ENCODE measurements at places on chromosomes 7 and 10.
A peak's percentile ranks its signal among the peaks of the same experiment; 100 is the strongest.

DNA sequence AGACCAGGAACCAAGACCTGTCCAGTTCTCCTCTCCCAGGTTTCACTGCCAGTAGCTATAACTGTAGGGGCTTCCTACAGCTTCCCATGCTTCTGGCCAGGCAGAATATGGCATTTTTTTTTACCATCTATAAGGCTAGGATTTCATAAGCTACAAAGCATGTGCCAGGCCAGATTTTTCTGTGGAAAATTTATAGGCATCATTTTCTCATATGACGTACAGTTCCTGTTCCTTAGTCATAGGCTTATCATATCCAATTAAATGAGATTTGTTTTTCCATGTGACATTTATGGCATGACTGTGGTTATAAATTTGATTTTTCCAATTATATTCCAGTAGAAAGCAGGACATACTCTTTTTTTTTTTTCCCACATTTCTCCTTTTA, 208.6 kb upstream of the NPY start:
- no peak for DNase-seq

- peak; percentile 79 for DNase-seq
Measured at GRCh38 chr10:34811968-34812514, 3.1 kb downstream of the PARD3 start.

- DNase-seq: no peak
Measured at GRCh38 chr7:73906874-73907273, 45.9 kb downstream of the TMEM270 start.

DNA sequence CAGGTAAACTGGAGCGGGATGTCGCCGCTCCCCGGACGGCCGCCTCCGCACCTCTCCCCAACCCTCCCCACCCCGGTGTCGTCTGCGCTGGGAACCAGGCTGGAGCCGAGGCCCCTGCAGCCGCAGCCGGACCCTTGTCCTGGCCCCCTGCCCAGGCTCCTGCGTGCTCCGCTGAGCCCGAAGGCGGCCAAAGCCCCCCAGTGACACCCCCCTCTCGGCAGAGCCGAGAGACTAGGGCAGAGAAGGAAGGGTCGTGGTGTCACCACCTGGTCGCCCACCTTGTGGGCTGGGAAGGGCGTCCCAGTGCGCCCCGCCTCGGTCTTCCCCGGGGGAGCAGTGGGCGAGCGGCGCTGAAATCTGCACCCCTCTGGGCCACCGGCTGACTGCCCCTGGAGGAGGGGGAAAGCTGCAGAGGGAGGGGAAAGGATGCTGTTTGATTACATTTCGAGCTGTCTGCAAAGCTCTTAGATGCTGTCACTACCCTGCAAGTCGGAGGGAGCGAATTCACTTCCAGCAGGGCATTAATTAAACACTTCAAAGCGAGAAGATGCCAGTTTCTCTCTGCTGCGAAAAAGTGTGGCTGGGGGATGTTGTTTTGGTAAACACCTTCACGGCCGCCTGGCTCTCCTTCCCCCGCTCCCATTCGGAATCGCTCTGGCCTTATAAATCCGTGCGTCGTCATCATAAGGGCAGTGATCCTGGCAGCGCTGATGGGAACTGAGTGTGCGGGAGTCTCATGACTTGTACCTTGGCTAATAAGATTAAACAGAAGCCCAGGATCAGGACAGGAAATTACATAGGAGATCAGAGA, 622 bp downstream of the DYNC1I1 start:
- DNase-seq: peak; percentile 4

- DNase-seq: no peak
Measured at GRCh38 chr10:86863484-86863842, 94.0 kb downstream of the MMRN2 start.

DNA sequence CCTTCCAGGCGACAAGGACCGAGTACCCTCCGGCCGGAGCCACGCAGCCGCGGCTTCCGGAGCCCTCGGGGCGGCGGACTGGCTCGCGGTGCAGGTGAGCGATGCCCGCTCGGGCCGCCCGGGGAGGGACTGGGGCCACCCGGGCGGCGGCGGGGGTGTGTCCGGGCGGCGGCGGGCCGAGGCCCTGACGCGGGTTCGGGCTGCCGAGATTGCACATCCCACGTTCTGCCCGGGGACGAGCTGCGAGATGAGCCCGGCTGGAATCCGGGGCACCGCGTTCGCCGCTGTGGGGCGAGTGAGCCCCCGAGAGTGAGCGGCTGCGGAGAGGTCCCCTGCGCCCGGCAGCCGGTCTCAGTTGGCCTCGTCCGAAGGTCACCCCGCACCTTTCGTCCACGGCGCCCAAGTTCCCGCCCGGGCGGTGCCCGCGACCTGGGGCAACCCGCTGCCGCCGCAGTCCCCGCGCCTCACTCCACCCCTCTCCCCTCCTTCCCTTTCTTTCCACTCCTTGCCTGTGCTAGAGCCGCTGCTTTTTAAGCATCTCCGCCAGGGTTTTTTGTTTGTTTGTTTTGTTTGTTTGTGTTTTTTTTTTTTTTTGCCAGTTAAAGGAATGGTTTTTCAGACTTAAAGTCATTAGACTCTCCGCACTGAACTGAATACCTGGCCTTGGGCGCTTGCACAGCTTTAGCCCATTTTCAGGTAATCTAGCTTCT, 515 bp downstream of the RALA start:
- no peak for DNase-seq

DNA sequence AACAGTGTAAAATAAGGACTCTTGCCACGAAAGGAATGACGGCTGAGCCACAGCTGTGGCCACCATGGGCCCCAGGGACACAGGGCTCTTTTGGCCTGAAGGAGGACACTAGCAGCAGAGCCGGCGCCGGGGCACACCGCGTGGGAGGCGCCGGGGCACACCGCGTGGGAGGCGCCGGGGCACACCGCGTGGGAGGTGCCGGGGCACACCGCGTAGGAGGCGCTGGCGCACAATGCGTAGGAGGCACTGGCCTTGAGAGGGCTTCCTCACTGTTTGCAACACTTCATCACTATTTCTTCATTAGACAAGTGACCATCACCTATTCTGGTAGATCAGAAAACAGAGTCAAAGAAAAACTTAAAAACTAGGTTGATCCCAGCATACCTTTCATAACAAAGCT, 23.4 kb downstream of the ESYT2 start:
- no peak for DNase-seq

DNA sequence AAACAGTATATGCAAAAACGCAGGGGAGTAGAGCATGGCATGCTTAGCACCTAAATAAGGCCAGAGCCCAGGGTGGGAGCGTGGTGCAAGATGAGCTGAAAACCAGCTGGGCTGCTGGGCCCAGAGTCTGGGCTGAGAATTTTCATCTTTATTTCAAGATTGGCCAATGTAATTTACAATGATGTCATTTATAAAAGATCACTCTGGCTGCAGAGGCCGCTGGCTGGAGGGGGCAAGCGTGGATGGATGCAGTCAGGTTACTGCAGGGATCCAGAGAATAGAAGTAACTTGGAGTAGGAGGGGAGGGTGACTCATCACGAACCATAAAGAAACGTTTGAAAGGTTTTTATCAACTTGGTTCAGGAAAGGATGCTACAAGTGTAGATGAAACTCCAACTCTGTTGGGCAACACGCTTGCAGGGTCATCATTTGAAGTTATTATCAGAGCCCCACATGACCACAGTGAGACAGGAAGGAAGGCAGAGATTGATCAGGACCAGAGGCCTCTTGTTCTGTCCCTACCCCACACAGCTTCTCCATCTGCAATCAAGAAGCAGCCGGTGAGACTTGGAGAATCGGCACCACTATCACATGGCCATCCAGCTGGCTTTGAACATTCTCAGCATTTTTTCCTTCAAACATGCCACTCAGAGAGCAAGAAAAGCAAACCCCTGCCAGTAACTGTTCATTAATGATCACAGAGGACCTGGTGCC, 49.2 kb downstream of the ODAD2 start:
- DNase-seq: peak; percentile 12

DNA sequence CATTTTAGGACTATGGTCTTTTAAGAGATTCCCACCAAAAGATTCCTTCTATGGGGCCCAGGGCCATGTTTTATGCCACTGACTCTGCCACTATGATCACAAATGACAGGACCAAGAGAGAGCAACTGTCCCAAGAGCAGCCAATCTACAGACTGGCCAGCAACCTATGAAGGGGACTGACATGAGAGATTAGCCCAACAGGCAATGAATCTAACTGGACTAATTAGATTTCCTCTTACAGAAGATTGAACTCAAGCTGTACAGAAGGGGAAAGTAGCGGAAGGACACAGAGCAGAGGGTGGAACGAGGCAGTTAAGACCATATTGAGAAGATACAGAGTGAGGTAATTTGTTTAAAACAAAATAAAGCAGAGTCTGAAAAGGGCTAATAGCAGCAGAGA, 25.8 kb downstream of the ZNF800 start:
- no peak for DNase-seq

DNA sequence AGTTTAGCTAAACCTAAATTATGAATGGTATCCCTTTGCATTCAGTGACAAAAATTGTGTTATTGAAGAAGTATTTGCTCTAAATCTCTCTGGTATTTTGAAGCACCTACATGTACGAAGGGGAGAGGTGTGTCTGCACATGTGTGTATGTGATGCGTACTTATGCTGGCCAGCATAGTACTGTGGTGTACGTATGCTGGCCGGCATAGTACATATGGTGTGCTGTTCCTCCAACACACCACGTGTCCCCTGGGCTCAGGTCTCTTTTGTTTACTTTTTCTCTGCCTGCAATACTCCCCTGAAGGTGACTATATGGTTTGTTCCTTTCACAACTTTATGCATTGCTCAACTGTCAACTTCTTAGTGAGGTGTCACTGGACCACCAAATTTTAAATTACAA, 360.3 kb downstream of the CRPPA start:
- DNase-seq: no peak

GRCh38 chr10:50510517-50511473, 113.0 kb downstream of the SGMS1 start:
- DNase-seq: no peak

DNA sequence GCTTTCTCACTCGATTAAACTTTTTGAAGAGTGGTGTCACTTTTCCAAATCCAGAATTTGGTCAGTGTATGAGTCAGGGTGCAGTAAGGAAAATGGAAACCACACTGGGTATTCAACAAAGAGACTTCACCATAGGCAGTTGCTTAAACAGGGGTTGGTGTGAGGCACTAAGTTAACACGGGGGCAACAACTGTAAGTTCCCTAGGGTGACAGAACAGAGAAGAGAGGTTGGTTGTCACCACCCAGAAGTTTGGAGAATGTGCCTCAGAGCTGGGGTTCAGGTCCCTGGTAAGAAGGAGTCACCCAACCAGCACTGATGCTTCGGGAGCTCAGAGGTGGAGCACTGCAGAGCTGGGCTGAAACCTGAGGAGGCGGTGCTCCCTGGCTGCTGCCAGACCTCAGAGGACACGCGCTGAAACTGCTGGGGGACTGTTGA, 170.4 kb downstream of the ARID5B start:
- DNase-seq: no peak

- DNase-seq: no peak
Measured at GRCh38 chr10:50572017-50572491, 51.7 kb downstream of the SGMS1 start.

DNA sequence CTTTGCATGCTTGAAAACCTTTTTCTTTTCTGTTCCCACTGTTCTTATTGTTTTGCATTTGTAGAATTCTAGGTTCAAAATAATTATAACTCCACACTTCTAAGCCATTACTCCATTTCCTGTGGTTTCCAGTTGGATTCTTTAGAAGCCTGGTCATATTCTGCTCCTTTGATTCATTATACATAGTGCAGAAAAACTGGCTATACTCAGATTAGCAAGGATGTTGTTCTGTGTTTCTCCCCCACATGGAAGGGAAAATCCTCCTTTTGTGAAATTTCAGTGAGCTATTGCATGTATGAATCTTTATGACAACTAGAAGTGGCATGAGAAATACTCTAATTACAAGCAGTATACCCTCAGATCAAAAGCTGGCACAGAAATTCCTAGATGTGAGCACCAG, 79.5 kb downstream of the SLC13A1 start:
- DNase-seq: peak; percentile 48

- DNase-seq: no peak
Measured at GRCh38 chr7:73723813-73724212, 4.3 kb upstream of the STX1A start.

- peak; percentile 65 for DNase-seq
Measured at GRCh38 chr7:78125884-78126283, 327.3 kb downstream of the PHTF2 start.

GRCh38 chr10:90222372-90222771, 521.0 kb downstream of the KIF20B start:
- peak; percentile 1 for DNase-seq

- DNase-seq: peak; percentile 99
Measured at GRCh38 chr10:70664702-70665195, 7.6 kb upstream of the ADAMTS14 start.

GRCh38 chr10:5628451-5629302, 37.7 kb downstream of the ASB13 start:
- peak; percentile 61 for DNase-seq

- no peak for DNase-seq
Measured at GRCh38 chr10:32931593-32931992, 26.4 kb downstream of the ITGB1 start.

DNA sequence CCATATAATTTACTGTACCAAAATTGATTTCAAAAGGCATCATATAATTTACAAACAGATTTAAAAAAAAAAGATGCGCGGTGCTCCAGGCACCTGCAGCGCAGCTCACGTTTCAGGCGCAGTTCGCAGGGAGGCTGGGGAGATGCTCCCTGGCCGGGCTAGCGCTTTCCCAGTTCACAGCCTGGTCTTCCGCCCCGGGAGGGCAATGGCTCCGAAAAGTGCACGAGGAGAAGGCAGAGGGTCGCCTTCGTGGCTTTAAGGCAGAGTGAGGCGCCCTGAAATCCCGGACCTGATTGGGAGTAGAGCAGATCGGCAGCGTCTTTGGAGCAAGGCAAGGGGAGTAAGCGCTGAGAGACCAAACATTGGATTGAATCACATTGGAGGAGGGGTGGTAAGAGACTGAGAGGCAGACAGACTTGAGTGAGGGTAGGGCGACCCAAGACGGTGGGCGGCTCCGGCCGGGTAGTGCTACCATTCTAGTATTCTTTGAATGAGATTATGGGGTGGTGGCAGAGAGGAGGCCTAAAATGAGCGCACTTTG, 1.5 kb downstream of the NEUROG3 start:
- no peak for DNase-seq

- DNase-seq: no peak
Measured at GRCh38 chr10:74377476-74377875, 226.5 kb downstream of the ADK start.

- DNase-seq: no peak
Measured at GRCh38 chr7:111954474-111955381, 251.5 kb downstream of the DOCK4 start.

GRCh38 chr10:96684826-96685225, 35.5 kb downstream of the PIK3AP1 start:
- DNase-seq: no peak

DNA sequence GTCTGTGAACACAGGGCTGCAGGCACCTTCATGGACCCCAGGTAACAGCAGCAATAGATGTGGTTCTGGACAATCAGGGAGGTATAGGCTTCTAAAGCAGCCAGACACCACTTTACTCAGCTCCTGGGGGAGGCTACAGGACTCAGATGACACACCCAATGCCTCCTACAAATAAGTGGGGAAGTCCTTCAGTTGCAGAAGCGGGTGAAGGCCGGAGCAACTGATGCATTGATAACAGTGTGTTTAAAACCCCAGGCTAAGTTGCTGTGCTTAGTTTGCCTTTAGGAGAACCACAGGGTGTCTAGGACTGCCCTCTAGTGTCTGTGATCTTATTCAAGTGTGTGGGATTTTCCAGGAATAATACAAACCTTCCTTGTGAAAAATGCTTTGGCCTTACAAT, 5.9 kb upstream of the ITGA8 start:
- peak; percentile 72 for DNase-seq

GRCh38 chr10:46518028-46518725, 38.3 kb downstream of the GPRIN2 start:
- DNase-seq: no peak

Data from AG10803 (cell line).